NCI-H187 (cell line): ENCODE measurements at places on chromosomes 7 and 10.

DNA sequence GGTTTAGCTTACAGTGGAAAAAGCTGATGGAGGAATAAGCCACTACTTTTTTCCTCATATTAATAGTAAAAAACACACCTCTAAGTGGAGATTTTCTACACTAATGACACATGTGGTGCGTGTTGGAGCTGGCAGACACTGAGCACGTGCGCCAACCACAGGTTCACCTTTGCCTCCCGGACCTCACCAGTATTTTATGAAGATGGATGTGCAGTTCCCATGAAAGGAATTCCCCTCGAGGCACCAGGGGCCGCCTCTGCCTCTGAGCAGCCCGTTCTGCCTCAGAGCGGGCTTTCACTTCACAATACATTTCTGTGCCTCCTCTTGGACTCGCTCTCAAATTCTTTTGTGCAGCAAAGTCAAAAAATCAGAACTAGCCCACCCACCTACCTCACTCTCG is 477.5 kb upstream of the ADARB2 start:
- DNase-seq = no peak

DNA sequence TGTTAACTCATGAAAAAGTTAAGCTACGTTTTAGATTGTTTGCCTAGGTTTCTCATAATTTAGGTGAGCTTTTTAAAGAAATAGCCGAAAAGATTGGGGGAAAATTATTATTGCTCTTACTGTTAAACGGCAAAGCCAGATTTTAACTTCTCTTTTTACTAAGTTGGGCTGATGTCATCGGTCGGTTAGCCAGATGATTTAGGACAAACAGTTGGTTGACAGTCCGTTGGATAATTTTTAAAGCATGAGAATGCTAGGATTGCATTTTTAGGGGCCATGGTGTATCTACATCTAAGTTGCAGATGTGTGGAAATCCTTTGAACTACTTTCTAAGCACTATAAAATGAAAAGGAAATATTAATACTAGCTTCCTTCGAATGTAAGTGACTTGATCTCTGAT is 280.9 kb upstream of the AKR1E2 start:
- no peak for DNase-seq

DNA sequence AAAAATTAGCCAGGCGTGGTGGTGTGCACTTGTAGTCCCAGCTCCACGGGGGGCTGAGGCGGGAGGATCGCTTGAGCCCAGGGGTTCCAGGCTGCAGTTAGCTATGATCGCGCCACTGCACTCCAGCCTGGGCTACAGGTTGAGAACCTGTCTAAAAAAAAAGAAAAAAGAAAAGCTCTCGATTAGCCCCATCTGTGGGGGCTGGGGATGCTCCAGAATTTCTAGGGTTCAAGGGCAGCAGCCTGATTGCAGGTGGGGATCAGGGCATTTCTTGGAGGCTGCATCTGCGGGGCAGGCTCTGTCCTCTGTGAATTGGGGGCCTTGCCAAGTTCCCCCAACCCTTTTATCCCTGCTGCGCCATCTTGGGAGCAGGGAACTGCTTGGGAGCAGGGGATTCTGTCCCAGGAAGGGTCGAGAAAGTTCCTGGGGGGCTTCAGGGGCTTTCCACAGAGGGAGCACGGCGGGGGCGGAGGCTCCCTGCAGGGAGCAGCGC is 651 bp upstream of the ARPC1A start:
- DNase-seq = no peak

- DNase-seq = no peak
These were observed 164.9 kb downstream of the ELMO1 start for GRCh38 chr7:37283716-37284115.

DNA sequence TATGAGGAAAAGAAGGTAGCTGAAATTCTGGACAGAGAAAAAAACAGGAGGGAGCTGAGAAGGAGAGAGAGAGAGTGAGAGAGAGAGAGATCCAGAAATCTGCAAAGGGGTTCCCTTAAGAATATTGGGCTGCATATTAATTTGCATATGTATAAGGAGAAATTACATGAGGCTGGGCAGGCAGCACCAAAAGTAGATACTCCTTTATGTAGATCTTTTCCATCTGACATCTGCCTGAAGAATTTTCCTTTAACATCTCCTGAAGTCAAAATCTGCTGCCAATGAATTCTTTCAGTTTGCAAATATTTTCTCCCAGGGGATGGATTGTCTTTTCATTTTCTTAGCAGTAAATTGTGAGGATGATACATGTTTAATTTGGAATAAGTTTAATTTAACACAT is 1365.3 kb downstream of the GATA3 start:
- no peak for DNase-seq
